ENCODE measurements at places on chromosomes 13 and 19.

- DNase-seq: no peak
Measured at GRCh38 chr13:100208626-100209025, 119.7 kb downstream of the PCCA start.

GRCh38 chr19:18789883-18790565 is 1.1 kb downstream of the COMP start:
- peak; percentile 78 for DNase-seq

DNA sequence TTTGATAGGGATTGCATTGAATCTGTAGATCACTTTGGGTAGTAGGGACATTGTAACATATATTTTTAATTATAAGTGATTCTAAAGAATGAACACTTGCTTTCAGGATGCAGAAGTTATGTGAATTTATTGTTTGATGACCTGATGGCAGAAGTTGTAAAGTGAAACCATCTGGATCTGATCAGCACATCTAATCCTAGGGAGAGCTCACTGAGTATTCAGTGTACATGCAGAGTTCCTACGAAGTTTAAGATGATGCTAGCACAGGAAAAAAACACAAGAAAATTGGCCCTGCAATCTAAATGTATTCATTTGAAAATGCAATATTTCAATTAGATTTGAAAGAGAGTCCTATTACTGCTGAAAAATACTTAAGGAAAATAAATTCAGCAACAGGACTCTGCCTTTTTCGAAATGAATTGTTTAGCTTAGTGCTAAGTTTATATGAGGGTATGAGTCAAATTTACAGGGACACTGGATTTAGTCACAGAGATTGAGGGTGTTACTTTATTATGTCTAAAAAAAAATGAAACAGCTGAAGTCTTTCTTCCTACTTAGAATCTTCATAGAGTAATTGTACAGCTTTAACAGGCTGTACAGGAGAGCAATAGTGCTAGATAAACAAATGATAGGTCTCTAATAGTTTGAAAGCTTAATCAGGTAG is 385.7 kb downstream of the DCT start:
- no peak for DNase-seq

DNA sequence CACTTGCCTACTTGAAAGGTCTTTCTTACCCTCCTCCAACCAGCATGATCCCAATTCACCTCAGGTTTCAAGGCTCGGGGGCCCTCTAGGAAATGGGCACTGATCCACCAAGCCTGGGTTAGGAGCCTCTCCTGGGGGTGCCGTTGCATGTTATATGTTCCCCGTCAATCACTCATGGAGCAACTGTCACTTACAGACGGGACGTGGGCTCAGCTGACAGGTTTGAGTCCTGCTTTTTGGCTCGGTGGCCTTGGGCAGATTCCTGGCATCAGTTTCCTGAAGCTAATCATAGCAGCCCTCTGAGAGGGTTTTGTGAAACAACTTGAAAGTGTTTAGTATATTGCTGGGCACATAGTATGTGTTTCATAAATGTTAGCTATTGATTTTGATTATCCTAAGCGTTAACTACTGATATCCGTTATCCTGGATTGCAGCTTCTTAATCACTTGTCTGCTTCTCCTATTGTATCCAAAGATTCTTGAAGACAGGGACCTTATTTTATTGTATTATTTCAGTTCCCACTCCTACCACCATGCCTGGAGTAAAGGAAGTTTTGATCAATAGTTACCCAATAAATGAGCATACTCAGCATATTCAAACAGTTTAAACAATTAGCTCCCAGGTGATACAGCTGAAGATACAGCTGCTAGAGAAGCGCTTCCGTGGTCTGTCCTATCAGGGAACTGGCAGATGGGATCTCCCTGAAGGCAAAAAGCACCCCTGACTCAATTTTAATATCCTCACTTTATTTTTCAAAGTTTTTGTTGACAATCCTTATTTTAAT is 57.9 kb downstream of the RFC3 start:
- peak; percentile 38 for DNase-seq

DNA sequence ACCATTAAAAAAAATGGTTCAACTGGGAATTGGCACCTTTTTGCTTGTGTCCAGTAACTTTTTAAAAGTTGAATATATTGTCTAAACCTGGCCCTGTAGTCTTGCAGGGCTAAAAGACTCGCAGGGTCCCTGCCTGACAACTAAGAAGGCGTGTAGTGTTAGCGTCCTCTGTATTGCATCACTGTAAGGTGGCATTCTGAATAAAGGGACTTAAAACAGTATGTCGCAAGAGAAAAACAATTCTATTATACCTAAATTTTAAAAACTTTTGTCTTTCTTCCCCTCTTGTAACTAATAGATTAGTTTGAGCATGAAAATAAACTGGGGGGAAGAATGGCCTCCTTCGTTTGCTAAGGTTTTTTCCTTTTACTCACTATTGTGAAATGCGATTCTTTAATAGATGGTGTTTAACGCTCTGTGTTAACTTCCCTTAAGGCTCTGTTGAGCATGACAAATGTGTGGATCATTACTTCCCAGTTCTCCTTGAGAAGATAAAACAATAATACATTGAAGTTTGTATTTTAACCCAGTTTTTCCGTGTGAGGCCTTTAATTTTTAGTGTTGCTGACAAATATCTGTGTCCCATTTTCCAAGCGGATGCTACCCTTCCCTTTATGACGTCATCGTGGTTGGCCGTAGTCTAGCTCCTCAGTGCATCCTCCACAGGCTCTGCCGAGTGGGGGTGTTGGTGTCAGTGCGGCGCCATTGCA is 134.6 kb downstream of the KATNAL1 start:
- no peak for DNase-seq

DNA sequence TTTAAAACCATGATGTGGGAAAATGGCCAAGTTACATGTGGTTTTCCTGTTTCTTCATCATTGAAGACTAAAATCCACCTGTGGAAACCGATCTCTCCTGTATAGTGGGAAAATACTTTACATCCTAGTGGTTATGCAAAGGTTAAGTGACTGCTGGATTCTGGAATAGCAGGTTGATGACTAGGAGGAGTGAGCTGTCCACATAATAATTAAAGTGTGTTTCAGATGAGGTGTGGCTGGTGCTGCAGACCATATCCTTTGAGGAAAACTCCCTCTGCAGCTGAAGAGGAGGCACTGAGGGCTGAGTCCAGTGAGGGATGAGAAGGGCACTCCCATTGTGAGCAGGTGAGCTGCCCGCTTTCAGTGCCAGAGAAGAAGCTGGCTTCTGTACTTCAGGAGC is 43.2 kb downstream of the DCLK1 start:
- no peak for DNase-seq

GRCh38 chr19:29596885-29597525 is 9.1 kb upstream of the POP4 start:
- DNase-seq: no peak

DNA sequence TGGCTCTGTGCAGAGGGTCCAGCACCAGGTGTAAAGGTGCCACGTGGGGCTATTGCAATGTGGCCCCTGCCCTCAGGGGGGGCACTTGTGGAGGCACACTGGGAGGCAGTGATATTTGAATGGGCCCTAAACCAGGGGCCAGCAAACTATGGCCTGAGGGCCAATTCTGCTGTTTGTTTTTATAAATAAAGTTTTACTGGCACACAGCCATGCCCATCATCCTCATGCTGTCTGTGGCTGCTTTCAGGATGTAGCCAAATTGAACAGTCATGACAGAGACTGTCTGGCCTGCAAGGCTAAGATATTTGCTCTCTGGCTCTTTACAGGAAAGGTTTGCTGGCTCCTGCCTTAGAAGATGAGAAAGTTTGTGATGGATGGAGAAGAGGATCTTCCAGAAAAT is 33.9 kb upstream of the RANBP3 start:
- DNase-seq: no peak

DNA sequence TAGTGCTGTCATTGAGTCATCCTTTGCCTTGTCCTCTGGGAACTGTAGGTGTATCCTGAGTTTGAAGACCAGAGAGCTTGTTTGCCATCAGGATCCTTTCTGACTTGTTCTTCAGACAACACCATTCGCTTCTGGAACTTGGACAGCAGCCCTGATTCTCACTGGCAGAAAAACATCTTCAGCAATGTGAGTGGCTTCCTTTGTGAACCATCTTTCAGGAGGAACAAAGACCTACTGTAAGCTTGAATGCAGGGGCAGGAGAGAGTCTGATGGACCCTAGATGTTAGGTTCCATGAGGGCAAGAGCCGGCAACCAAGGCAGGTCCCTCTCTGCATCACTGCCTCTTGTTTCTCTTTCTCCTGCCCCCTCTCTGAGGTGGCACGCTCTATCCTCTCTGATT is 26.7 kb downstream of the WDR62 start:
- DNase-seq: no peak

DNA sequence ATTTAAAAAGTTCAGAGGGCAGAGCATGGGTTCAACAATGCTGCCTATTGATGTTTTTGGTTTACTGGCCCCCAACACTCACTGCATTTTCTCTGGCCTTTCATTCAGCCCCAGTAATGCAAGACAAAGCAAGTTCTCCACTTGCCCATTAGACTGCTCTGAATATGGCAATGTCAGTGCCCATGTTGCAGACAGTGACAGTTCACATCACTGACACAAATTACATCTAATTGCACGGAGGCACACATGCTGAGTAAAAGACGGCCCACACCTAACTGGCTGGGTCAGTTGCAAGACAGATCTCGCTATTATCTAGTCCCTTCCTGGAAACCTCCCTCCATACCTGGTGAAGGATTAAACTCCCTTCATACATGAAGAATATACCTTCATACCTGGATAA is 54.0 kb downstream of the ENOX1 start:
- no peak for DNase-seq

- no peak for DNase-seq
Measured at GRCh38 chr13:77952737-77953136, 34.1 kb upstream of the EDNRB start.
